Hepatic stellate cell (primary cell): ENCODE measurements at places on chromosomes 11 and 22.

- DNase-seq: no peak
These were observed 159.3 kb downstream of the MIAT start for GRCh38 chr22:26816726-26817125.

DNA sequence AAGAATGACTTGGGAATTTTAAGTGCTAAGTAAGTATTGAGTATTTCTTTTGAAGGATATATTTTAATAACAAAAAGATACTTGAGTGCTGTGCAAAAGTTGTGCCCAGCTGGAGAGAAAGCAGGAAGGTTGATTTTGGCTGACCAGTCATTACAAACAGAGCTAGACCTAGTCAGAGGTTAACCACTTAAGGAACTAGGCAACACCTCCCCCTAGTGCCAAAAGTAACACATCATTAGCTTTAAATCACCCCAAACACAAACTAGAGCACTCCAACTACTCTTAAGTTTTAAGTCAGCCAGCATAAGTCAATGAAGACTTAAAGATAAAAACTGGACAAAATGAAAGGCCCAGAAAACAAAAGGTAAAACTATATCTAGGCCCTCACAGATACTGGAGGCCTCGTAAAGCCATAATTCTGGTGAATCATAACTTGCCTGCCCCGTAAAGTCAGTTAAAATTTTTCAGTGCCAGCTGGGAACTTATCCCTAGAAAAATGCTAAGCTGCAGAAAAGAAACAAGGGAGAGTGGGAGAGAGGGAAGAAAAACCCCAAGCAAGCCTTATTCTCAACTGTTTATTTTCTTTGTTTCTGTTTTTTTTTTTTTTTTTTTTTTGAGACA, 4.6 kb downstream of the TMEM9B start:
- peak; percentile 74 for DNase-seq

- peak; percentile 84 for DNase-seq
These were observed 251.9 kb downstream of the ST3GAL4 start for GRCh38 chr11:126607374-126607773.

DNA sequence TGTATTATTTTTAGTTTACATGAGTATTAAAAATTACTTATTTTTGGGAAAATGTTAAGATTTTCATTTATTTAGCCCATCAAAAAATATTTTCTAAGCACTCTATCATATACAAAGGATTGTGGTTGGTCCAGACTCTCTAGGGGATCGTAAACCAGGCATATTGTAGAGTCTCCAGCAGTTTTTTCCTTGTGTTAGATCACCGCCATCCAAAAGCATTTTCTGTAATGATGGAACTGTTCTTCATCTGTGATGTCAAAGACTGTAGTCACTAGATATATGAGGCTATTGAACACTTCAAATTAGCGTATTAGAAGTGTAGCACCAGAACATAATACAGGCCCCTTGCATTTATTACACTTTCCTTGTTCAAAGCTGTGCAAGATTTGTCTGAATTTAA, 154.9 kb downstream of the SBF2 start:
- no peak for DNase-seq
